ENCODE measurements at places on chromosomes 3 and 15.

- no peak for DNase-seq
These were observed 5.4 kb downstream of the MAPKBP1 start for GRCh38 chr15:41779662-41780157.

DNA sequence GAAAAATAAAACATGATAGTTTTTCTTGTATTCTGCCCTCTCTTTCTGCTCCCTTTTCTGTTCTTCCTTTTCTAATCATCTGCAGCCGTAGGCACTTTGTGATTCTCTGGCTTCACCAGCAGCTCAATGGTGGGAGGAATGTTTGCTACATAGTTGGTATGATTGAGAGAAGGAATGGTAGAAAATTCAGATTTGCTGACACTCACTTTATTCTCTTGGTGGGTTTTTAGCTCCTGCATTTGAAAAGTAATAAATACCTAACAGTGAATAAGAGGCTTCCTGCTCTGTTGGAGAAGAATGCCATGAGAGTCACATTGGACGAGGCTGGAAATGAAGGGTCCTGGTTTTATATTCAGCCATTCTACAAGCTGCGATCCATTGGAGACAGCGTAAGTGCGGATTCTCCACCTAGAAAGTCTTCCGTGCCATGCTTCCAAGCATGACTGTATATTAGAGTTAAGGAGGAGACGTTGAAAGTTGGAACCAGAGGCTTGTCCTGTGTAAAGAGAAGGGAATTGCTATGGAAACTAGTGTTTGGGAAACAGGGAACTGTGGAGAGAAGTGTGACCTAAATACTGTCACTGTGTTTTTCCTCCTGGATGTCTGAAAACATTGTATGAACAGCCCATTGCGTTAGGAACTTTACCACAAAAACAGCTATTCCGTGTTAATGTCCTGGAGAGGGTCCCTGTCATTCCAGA, 148.9 kb downstream of the ITPR1 start:
- DNase-seq = no peak

- no peak for DNase-seq
These were observed 423 bp upstream of the HACD3 start for GRCh38 chr15:65529762-65530317.

GRCh38 chr3:86890741-86891396, 100.1 kb downstream of the VGLL3 start:
- DNase-seq = no peak

DNA sequence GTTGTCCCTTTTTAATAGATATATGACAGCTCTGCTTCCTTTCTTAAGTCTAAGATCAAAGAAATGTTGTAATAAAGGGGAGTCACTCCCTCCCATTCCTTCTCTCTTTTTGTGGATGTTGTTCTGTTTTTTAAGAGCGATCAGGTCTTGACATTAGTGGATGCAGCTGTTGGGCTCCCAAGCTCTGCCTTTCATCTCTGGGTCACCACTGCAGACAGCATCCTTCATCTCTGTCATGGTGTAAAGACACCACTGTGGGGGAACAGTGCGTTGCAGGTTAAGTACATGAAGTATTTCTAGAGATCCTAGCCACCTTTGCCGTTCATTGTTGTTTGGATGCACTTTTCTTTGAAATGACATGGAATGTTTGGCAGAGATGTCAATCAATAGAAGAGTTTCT, 17.7 kb downstream of the FNDC3B start:
- DNase-seq = no peak
